Tibial nerve (tissue), 4 donors: ENCODE measurements at places on chromosomes 6 and 20.

GRCh38 chr6:113522376-113522775, 334.8 kb upstream of the MARCKS start:
- H3K27me3 ChIP-seq = no peaks in the 10 kb centered on the region
- H3K4me1 ChIP-seq = no peaks in the 10 kb centered on the region
- no peak overlapping the region for H3K27ac ChIP-seq

- no peaks in the 10 kb centered on the region for H3K27me3 ChIP-seq
- DNase-seq = no peak
- H3K36me3 ChIP-seq = no peaks in the 10 kb centered on the region
- peaks cover under 1% of the 10 kb centered on the region for H3K4me1 ChIP-seq
These were observed 117.8 kb downstream of the WDR27 start for GRCh38 chr6:169583886-169584541.

DNA sequence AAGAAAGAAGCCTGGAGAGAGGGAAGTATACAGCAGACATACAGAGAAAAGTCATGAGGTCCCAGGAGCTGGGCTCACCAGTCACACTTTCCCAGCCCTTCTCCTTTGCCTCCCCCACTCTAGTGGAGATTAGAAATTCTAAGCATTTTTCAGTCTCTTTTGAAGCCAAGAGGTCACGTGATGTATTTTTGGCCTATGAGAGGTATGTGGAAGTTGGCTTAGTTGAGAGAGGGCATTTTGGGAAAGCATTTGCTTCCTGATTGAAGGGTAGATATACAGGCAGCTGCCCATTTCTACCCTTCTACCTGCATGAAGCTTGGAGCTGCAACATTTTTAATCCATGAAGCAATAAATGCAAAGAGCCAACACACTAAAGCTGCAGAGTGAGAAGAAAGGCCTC, 106.0 kb upstream of the TNFAIP3 start:
- no peak overlapping the region for H3K4me3 ChIP-seq
- no peak overlapping the region for H3K27ac ChIP-seq
- H3K36me3 ChIP-seq = no peaks in the 10 kb centered on the region
- H3K4me1 ChIP-seq = no peaks in the 10 kb centered on the region
- no peak for DNase-seq

DNA sequence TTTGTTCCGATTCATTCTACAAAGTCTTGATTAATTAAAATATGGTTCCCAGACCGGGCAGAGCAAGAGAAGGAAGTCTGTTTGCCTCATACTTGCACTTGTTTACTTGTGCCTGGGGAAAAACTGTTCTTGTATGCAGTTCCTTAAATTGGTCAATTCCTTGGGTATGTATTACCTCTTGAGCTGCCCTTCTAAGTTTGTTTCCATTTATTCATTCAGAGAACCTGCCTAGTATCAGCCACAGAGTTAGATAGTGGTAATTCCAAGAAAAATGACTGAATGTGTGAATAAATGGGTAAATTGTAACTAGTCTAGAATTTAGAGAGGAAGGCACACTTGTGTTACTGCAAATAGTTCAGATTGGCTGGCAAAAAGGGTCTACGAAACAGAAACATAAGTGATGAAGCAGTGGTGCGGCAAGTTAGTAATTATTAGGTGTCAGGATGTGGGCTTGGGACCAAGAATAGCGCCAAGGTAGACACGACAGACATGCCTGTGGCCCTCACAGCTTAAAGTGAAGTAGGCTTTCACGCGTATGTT, 525 bp upstream of the MAK start:
- no peaks in the 10 kb centered on the region for H3K36me3 ChIP-seq
- H3K4me1 ChIP-seq = peaks cover 17% of the 10 kb centered on the region
- H3K4me3 ChIP-seq = peak overlapping the region; percentile 76

DNA sequence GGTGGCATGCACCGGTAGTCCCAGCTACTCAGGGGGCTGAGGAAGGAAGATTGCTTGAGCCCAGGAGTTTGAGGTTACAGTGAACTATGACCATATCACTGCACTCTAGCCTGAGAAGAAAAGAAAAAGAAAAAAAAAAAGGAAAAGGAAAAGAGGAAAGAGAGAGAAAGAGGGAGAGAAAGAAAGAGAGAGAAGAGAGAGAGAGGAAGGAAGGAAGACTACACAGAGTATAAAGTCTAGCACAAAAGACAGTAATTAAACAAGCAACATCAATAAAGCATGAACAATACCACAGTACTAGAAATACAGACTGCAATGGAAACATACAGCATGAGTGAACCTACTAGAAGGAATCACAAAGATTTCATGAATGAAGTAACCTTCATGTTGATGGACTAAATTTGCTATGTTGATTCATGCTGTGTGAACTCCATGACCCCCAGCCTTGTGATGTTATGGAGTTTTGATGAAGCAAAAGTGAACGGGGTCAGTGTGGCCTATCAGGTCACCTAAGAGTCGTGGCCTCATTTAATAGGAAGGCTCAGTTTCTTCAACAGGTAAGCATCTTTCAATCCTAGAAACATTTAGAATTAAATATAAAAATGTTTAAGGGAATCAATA, 57.6 kb downstream of the NUDT3 start:
- H3K27ac ChIP-seq = no peak overlapping the region
- H3K27me3 ChIP-seq = no peaks in the 10 kb centered on the region
- H3K4me3 ChIP-seq = no peak overlapping the region
- no peaks in the 10 kb centered on the region for H3K36me3 ChIP-seq

GRCh38 chr6:45881705-45882467, 133.8 kb downstream of the CLIC5 start:
- H3K36me3 ChIP-seq = no peaks in the 10 kb centered on the region
- H3K4me1 ChIP-seq = no peaks in the 10 kb centered on the region
- H3K27me3 ChIP-seq = no peaks in the 10 kb centered on the region

DNA sequence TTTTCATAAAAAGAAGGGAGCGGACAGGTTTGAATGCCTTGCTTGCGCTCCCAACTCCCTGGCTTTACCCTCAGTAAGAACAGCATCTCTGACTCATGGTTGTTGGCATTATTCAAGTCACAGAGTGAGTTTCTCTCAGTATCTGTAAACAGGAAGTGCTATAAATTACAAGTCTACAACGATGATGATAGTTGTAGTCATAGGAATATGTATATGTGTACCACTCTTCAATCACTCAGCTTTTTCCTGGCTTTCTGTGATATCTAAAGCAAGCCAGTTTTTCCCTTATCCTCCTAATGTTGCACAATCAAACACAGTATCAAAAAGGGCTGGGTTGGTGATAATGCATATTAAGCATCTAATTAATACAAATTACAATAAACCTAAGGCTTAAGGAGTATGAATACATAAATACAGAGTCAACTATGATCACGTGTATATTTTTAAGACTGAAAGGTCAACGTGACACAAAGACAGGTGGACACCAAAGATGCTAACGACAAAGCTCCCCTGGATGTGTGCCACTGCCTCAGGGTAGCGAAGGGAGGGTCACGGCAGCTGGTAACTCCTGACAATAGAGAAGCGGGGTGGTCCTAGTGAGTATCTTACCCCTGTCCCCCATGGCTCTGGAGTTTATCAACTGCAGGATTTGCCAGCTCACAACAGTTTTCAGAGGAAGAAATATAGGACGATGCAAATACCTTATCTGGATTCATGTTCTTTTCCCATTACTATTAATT, 202.8 kb downstream of the BTBD9 start:
- H3K36me3 ChIP-seq = no peaks in the 10 kb centered on the region
- no peaks in the 10 kb centered on the region for H3K27me3 ChIP-seq
- DNase-seq = no peak
- no peaks in the 10 kb centered on the region for H3K4me1 ChIP-seq
- H3K27ac ChIP-seq = no peak overlapping the region

DNA sequence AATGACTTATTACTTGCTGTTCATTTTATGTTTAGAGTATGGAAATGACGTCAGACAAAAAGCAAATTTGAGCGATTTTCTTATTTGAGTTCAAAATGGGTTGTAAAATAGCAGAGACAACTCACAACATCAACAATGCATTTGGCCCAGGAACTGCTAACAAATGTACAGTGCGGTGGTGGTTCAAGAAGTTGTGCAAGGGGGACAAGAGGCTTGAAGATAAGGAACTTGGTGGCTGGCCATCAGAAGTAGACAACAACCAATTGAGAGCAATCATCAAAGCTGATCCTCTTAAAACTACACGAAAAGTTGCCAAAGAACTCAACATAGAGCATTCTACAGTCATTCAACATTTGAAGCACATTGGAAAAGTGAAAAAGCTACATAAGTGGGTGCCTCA, 43.8 kb downstream of the REV3L start:
- no peaks in the 10 kb centered on the region for H3K36me3 ChIP-seq
- DNase-seq = no peak
- no peaks in the 10 kb centered on the region for H3K4me1 ChIP-seq
- H3K4me3 ChIP-seq = no peak overlapping the region
- H3K27ac ChIP-seq = no peak overlapping the region

- H3K27me3 ChIP-seq = no peaks in the 10 kb centered on the region
- H3K4me3 ChIP-seq = no peak overlapping the region
- peaks cover 61% of the 10 kb centered on the region for H3K36me3 ChIP-seq
These were observed 6.6 kb downstream of the FITM2 start for GRCh38 chr20:44304383-44304782.

- no peak overlapping the region for H3K27ac ChIP-seq
- no peak for DNase-seq
- H3K27me3 ChIP-seq = no peaks in the 10 kb centered on the region
- H3K4me3 ChIP-seq = no peak overlapping the region
- no peaks in the 10 kb centered on the region for H3K4me1 ChIP-seq
- no peaks in the 10 kb centered on the region for H3K36me3 ChIP-seq
These were observed 77.9 kb upstream of the CDH4 start for GRCh38 chr20:61173961-61174725.

- H3K4me3 ChIP-seq = no peak overlapping the region
- H3K4me1 ChIP-seq = peaks cover 16% of the 10 kb centered on the region
- H3K27me3 ChIP-seq = no peaks in the 10 kb centered on the region
- no peak for DNase-seq
- H3K36me3 ChIP-seq = no peaks in the 10 kb centered on the region
These were observed 39.6 kb downstream of the E2F3 start for GRCh38 chr6:20441236-20441635.

GRCh38 chr6:36442103-36442670, 467 bp downstream of the PXT1 start:
- H3K27me3 ChIP-seq = no peaks in the 10 kb centered on the region
- H3K27ac ChIP-seq = peak overlapping the region; percentile 95
- no peaks in the 10 kb centered on the region for H3K36me3 ChIP-seq
- peaks cover 24% of the 10 kb centered on the region for H3K4me1 ChIP-seq
- H3K4me3 ChIP-seq = peak overlapping the region; percentile 97
- no peak for DNase-seq

DNA sequence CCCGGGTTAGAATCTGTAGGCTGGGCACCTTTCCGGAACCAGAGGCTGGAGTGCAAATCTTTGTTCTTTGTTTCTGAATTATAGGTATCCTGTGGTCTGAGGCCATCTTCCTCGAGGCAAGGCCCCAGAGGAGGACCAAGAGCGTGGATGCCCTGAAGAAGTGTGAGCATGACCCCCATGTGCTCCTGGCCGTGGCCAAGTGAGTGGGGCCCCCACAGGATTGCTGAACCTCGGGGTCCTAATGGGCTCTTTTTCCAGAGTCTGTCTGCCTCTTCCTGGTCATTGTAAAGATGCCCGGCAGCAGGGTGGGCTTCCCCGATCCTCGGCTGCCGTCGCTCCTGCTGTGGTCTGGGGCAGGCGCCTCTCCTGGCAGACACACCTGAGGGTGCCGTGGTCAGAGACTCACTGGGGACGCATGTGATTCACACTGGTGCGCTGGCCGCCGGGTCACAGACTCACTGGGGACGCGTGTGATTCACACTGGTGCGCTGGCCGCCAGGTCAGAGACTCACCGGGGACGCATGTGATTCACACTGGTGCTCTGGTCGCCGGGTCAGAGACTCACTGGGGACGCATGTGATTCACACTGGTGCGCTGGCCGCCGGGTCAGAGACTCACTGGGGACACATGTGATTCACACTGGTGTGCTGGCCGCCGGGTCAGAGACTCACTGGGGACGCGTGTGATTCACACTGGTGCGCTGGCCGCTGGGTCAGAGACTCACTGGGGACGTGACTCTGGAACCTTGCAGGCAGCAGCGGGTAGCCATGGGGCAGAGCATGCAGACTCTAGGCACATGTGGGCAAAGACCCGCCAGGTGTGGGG, 6.5 kb upstream of the C20orf204 start:
- DNase-seq = no peak
- no peak overlapping the region for H3K27ac ChIP-seq
- H3K4me1 ChIP-seq = no peaks in the 10 kb centered on the region
- no peaks in the 10 kb centered on the region for H3K27me3 ChIP-seq
- peaks cover 61% of the 10 kb centered on the region for H3K36me3 ChIP-seq

GRCh38 chr6:143410859-143411270, 39.6 kb downstream of the ADAT2 start:
- no peak for DNase-seq
- H3K27ac ChIP-seq = no peak overlapping the region
- no peaks in the 10 kb centered on the region for H3K27me3 ChIP-seq
- no peaks in the 10 kb centered on the region for H3K4me1 ChIP-seq
- H3K4me3 ChIP-seq = no peak overlapping the region

DNA sequence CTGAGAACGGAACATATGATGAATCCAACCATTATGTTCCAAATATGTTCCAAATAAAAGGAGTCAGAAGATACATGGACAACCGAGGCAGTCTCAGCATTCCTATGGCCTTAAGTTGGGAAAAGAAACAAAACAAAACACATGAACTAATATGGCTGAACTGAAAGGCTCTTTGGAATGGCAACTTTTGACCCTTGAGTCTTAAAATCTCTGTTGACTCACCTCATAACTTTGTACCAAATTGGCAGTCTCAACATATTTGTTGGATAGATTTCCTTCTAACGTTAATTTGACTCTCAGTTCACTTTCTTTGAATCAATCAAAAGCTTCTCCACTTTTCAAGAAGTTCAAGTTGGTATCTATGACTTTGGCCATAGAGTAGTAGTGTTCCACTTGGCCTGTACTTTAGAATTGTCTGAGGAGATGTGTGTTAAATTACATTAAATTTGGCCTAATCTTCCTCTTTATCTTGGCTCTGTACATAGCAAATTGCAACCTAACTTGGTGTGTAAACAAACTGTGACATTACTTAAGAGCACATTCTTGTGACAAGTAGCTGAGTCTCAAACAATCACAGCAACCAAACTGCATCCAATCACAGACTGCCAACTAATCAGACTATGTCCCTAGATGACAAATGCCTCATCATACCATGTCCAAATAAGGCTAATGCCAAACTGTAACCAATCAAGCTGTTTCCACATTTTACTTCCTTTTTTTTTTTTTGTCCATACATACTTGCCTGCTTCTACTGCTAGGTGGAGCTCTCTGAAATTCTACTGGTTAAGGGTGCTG, 208.8 kb downstream of the BMP2 start:
- no peak overlapping the region for H3K4me3 ChIP-seq
- H3K27me3 ChIP-seq = no peaks in the 10 kb centered on the region
- H3K27ac ChIP-seq = no peak overlapping the region

- no peak for DNase-seq
- no peak overlapping the region for H3K4me3 ChIP-seq
- H3K27me3 ChIP-seq = no peaks in the 10 kb centered on the region
- H3K27ac ChIP-seq = no peak overlapping the region
- no peaks in the 10 kb centered on the region for H3K4me1 ChIP-seq
- H3K36me3 ChIP-seq = no peaks in the 10 kb centered on the region
These were observed 3.3 kb downstream of the ARHGAP40 start for GRCh38 chr20:38604873-38605303.

GRCh38 chr6:144661116-144661806, 376.1 kb downstream of the UTRN start:
- H3K27me3 ChIP-seq = no peaks in the 10 kb centered on the region
- DNase-seq = no peak
- peaks cover 59% of the 10 kb centered on the region for H3K4me1 ChIP-seq
- no peaks in the 10 kb centered on the region for H3K36me3 ChIP-seq
- H3K4me3 ChIP-seq = no peak overlapping the region
- H3K27ac ChIP-seq = no peak overlapping the region

GRCh38 chr6:135382182-135382628, 115.3 kb downstream of the AHI1 start:
- H3K4me1 ChIP-seq = no peaks in the 10 kb centered on the region
- H3K27ac ChIP-seq = no peak overlapping the region
- no peaks in the 10 kb centered on the region for H3K27me3 ChIP-seq
- H3K36me3 ChIP-seq = no peaks in the 10 kb centered on the region
